ENCODE measurements at places on chromosomes 16 and 17. TPM values are rescaled to one million over a fixed set of nuclear protein-coding genes. Genes with fewer than 3 reads are reported as not detected.
A peak's percentile ranks its signal among the peaks of the same experiment; 100 is the strongest.

- no peak for DNase-seq
Measured at GRCh38 chr16:54511222-54511731, 224.7 kb upstream of the IRX3 start.

GRCh38 chr16:8674413-8675022 is at the start of gene ABAT:
TSS of gene ABAT (plus strand) at chr16:8674617. CDS start at chr16:8735740, 61,123 bp downstream.
- DNase-seq = peak; percentile 91

GRCh38 chr17:43469145-43469544 is 14.6 kb upstream of the DHX8 start:
- DNase-seq = no peak

DNA sequence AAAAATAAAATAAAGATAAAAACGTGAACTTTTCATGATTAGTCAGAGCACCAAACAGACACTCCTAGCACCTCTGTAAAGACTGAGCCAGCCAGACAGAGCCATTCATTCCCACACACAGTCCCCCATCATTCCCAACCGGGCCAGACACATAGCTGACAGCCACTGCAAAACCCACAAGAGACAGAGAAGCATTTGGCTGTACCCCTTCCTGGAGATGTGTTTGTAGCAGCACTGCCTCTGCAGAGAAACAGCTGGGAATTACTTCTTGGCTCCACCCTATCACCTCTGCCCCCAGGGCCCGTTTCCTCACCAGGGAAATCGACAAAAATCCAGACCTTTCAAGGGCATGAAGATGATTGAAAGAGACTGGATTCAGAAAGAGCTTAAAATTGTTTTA is 46.4 kb downstream of the MYH11 start:
- DNase-seq = no peak

Gene ACSM2A
- total RNA-seq = 59.3 TPM

DNA sequence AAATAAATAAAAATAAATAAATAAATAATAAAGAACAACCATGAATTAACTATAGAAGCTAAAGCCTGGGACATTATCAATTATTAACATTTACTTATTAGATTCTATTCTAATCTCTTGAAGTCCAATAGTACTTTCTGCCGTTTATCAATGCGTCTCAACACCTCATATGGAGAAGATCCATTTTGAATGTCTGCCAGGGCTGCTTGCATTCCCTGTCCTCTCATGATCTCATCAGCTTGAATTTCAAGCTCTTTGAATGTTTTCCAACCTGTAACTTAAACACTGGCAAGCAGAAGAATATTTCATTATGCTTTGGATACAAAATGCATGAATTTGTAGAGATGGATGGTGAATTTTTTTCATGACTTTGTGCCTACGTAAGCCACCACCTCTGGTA is 191.9 kb upstream of the ANKFN1 start:
- no peak for DNase-seq

DNA sequence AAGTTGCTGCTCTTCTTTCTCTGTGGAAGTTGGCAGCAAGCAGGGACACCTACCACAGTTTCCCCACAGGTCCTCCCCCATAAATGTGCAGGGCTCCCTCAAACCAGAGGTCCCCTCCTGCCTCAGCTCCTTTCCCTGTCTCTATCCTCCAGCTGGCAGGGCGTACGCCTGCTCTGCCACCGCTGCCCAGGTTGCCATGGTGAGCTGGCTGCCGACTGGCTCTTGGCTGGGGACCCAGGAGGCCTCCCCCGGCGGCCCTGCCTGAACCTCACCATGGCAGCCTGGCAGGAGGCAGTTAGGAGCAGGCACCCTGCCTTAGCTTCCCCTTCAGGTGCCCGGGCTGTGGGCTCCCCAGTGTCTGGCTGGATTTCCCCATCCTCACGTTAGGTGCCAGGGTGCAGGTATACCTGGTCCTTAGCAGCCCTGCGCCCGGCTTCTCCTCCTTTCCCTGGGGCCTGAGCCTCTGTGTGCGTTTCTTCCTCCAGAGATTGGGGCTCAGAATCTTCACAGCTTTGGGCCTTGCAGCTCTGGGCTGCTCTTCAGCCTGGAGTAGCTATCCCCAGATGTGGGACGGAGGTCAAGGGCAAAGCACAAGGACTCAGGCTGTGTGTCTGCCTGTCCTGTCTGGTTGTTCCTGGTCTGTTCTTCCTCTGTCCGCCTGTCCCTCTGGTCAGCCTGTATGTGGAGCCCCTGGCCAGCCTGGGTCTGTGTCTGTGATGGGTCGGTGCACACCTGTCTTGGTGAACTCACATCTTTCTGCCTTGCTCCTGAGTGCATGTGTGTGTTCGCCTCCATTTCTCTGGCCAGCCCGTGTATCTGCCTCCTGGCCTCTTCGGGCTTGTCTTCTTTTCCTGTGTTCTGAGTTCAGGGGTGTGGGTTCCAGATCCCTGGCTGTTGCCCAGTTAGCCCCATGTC is 15.7 kb downstream of the GJD3 start:
- DNase-seq = no peak

DNA sequence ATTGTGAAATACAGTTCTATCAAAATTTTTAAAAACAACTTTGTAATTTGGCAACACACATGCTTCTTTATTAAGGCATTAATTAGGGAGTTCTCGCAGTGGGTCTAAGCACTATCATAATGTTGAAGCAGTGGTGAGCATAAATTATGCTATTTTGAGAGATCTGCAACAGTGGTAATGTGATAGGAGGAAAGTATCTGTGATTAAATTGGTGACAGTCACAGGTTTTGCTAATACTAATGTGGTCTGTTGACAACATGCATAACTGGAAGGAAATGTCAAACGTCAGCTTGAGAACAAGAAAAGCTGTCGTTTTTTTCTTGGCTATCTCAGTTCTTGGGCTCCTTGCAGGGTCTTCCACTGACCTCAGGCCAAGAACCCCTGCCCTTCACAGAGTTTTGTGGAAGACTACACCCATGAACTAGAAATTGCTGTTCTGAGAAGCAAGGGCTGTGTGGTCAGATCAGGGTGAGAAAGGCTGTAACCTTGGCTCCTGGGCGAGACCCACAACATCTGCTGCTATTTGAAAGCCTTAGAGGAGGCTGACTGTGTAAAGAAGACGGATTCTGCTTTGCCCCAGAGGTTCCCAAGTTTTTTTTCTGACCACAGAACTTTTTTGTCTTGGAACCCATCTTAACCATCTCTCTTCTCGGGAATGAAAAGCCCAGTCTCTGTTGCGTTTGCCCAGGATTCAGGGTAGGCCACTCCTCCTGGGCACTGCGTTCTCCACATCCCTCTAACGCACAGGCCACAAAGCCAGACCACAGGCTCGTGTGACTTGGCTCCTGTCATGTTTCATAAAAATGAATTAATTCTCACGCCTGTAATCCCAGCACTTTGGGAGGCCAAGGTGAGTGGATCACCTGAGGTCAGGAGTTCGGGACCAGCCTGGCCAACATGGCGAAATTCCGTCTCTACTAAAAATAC is 13.9 kb downstream of the ATP2A1 start:
- DNase-seq = no peak

Gene SLC13A5
- not detected for total RNA-seq
